ENCODE measurements at places on chromosomes 11 and 22.

DNA sequence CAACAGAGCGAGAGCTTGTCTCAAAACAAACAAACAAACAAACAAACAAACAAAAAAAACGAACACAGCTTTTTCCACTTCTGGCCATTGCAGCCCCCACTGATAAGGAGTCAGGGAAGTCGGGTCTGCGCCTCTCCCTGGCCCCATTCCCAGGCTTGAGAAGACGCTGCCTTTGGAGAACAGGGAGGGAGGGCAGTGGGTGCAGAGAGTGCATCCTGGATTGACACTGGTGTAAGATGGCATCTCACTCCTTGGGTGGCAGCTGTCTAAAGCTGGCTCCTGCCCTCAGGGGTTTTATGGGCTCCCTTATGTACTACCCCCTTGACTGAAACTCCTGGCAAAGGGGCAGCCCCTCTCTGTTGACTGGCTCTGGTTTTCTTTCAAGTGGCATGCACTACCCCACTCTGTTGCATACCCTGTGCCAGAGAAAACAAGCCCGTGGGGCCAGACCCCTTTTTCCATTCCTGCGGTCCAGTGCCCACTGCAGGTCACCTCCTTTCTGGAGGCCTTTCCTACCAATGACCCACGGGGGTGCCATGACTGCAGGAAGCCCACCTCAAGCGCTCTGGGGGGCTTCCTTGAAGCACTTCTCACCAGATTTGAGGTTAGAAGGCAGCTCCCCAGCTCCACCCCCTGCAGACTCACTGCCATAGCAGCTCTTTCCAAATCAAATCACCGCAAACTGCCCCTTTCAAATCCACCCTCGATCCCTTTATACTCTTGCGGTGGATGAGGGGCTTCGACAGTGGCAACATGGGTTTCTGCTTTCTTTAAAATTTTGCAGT is 12.7 kb downstream of the DRAP1 start:
- no peak for DNase-seq

DNA sequence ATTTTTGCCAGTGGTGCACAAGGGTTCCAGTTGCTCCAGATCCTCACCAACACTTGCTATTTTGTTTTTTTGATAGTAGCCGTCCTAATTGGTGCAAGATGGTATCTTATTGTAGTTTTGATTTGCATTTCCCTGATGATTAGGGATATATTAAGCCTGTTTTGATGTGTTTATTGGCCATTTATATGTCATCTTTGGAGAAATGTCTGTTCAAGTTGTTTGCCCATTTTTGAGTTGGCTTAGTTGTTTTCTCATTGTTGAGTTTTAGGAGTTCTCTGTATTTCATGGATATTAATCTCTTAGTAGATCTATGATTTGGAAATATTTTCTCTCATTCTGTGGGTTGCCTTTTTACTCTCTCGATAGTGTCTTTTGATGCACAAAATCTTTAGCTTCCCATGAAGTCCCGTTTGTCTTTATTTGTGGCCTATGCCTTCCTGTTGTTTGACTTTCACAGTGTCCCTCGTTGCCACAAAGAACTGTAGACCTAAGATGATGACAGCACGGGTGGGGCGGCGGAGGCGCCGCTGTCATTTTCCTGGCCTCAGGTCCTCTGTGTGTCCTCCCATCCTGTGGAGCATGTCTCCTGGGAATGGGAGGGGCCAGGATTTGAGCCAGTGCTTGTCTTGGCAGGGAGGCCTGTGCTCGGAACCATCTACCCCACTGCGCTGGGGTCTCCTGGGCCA is 33.5 kb downstream of the LRP5 start:
- no peak for DNase-seq

- no peak for DNase-seq
These were observed 289.2 kb downstream of the MN1 start for GRCh38 chr22:27512283-27512761.

GRCh38 chr11:117097389-117098268 is 599 bp downstream of the SIK3 start:
- peak; percentile 49 for DNase-seq

DNA sequence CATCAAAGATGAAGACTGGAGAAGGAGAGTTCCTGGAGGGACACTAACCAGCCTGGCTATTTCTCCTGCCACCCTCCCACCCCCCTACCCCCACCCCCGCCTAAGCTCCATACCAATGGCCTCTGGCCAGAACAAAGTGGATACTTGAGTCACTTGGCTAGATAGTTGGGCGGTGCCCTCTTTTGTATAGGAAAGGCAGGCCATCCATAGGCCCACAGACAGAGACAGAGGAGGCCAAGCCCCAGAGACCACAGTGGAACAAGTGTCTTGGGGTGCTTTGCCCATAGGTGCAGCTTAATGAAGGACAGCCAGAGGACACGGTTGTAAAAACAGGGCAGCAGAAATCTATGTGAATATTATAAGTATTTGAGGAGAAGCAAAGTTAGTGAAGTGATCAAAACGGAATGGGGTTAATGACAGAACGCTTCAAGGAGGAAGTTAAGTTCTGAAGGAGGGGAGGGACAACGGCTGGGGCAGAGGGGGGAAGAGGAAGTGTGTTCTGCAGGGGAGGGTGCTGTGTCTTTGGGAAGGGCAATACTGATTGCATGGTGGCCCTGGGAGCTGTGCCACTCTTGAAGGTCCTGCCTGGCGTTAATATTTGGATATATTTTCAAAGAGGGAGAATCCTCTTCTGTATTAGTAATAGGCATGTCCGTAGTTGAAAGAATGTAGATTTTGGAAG is 32.7 kb downstream of the FLI1 start:
- DNase-seq: no peak

DNA sequence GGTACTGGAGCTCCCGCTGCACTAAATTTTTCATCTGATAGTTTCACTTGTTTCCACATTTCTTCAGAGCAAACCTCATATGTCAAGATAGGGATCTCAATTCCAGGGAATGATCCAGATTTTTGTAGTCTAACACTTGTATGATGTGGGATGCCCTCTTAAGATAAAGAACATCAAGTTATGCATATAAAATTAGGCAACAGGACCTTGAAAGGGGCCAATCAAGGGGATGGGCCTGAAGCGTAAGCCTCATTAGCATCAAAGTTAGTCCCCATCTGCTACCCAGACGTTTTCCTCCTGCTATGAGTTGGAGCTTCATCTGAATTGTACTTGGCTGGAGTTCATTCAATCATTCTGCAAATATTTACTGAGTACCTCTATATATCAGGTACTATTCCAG is 17.5 kb downstream of the PDGFD start:
- no peak for DNase-seq

GRCh38 chr22:21599053-21599893 is 30.5 kb downstream of the YDJC start:
- DNase-seq: no peak

DNA sequence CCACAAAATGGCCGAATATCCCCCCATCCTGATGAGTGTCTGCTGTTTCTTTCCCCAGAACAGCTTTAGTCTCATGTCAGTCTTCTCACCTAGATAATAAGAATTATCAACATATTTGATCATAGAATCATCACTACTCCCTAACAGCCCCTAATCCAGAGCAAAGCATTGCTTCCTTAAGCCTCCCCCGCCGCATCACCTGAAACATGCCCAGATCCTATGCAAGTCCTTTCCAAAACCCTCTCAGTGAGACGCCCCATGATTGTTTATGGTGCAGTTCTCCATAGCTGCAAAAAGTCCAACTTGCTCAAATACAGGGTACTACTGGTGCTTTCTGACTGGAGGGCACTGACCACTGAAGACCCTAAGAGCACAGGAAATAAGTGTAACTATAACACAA is 20.1 kb downstream of the KCNJ1 start:
- no peak for DNase-seq

- no peak for DNase-seq
These were observed 110.3 kb downstream of the BRD1 start for GRCh38 chr22:49717322-49717919.

DNA sequence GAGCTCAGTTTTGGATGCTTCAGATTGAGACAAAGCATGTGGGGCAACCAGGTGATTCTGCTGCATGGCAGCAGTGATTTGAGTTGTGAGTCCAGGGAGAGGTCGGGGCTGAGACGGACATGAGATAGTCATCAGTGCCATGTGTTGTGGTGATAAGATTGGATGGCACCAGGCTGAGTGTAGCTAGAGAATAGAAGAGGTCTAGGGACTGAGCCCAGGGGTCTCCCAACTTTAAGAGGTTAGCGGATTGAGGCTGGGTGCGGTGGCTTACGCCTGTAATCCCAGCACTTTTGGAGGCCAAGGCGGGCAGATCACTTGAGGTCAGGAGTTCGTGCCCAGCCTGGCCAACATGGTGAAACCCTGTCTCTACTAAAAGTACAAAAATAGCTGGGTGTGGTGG is 6.3 kb upstream of the CTSD start:
- DNase-seq: no peak

DNA sequence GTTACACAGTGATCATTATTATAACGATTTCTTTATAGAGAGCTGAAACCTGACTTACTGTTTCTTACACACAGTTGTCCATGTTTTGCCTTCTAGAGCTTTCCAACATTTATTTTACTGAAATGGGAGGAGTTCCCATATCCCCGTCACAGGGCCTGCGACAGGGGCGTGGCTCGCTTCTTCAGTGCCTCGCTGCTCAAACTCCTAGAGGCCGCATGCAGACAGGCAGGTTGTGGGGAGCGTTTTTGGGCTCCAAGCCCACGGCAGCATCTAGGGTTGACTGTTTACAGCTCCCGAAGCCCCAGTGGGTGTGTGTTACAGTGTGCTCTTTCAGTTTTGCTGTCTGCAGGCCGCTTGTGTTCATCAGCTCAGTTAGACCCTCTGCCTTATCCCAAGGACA is 12.7 kb upstream of the AMOTL1 start:
- no peak for DNase-seq

- DNase-seq: no peak
These were observed 13.0 kb upstream of the VPS37C start for GRCh38 chr11:61174273-61174672.

- DNase-seq: no peak
These were observed 1233.0 kb downstream of the JRKL start for GRCh38 chr11:97622795-97623194.

DNA sequence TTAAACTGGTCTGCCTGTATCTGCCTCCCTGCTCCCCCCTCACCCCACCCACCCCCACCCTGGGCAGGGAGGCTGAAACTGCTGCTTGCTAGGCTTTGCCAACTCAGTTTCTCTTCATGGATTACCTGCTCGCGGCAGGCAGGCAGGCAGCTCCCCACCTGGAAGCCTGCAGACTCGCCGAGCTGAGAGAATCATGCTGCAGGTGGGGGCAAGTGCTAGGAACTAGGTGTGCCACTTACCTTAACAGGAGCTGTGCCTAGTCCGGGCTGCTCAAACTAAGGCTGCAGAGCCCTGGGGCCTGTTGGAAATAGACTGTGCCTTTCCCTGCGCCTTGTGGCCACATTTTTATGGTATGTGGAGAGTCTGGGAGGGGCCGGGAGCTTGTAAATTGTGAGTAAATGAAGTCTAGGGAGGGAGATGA is 30.3 kb downstream of the MARK2 start:
- DNase-seq: no peak

GRCh38 chr22:41302811-41303210 is 1.5 kb downstream of the ZC3H7B start:
- DNase-seq: no peak
